ENCODE measurements at places on chromosomes 16 and 17.

GRCh38 chr17:74678541-74678940 lies 34.2 kb downstream of the CD300LF start:
- peak; percentile 21 for DNase-seq

GRCh38 chr16:86391486-86391885 lies 118.8 kb upstream of the FOXF1 start:
- DNase-seq = no peak

DNA sequence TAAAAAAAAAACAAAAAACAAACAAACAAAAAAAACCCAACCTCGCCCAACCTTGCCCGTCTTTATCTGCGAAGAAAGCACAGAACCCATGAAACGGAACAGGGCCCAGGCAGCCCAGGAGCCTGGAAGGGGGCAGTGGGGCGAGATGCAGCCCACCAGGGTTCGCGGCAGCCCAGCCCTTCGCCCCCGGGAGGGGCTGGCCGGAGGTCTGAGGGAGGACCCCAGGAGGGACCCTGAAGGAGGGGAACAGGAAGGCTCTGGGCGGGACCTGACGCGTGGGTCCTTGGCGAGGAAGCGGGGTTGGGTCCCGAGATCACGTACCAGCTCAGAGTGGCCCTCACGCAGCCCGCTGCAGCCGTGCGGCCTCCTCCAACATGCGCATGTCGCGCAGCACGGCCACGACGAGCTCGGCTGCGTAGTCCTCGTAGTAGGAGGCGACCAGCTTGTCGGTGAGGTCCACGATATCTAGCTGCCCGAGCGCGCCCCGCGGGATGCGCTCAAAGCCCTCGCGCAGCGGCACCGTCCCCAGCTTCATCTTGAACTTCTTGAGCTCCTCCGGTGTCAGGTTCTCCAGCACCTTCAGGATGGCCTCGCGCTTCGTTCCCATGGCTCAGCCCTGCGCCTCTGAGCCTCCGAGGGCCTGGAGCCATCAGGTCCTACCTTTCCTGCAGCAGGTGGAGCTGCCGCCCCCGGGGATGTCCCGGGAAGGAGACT lies at the start of gene PYDC1:
Gene PYDC1 (minus strand): TSS at position 714 of the 714 bp plus-strand sequence. CDS start 107 bp downstream, at position 607.
- DNase-seq = peak; percentile 7

DNA sequence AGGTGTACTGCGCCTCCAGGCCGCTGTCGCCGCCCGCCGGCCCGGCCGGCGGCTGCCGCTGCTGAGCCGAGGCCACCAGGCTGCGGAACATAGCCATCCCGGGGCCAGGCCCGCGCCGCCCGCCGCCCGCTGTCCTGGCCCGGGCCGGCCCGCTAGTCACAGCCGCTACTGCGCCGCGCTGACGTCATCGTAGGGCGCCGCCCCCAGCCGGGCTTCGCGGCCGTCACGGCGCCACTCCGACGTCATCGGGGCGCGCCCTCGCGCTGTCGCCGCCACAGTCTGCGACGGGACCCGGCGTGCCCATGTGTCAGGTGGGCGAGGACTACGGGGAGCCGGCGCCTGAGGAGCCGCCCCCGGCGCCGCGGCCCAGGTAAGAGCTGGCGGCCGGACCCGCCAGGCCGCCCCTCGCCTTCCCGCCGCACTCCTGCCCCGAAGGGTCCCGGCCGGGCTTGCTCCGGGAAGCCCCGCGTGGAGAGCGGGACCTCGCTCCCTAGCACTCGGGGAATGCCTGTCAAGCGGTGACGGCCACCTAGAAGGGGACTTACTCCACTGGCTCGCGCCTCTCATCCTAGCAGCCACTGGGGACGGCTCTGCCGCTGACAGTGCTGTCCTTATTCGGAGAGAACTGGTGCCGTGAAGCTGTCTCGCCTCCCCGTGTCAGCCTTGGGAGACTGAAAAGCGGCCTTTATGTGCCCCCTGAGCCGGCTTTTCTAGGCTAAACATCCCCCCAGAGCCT lies at the start of the genes CTU2 and RNF166:
Gene CTU2 (plus strand): TSS at position 275 of the 736 bp plus-strand sequence. CDS start 28 bp downstream, at position 303.
Gene RNF166 (minus strand): TSS at position 180 of the 736 bp plus-strand sequence. CDS start 83 bp downstream, at position 97.
- peak; percentile 91 for DNase-seq

DNA sequence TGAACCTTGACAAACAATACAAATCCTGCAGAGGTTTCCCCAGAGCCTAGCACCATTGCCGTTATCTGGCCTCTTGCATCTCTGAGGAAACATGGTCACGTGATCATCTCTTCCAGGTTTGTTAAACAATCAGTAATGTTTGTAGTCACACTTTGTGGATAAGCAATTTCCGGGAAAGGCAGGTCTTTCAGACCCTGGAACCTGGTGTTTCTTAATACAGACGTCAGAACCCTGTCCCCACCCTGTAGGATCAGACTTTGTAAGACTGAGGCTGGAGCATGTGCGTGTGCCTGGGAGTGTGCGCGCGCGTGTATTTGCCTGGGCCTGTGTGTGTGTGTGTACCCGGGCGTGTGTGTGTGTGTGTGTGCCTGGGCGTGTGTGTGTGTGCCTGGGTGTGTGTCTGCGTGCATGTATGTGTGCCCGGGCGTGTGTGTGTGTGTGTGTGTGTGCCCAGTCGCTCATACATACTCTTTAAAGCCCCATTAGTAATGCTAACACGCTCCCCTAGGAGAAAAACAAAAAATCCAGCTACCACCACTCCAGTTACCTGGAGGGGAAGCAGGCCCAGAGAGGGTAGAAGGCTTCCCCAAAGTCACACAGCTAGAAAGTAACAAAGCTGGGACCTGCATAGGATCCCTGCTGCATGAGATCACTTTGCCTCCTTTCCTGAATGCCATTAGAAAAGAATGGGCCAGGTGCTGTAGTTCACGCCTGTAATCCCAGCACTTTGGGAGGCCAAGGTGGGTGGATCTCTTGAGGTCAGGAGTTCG lies 5.3 kb downstream of the CTNS start:
- DNase-seq = no peak

DNA sequence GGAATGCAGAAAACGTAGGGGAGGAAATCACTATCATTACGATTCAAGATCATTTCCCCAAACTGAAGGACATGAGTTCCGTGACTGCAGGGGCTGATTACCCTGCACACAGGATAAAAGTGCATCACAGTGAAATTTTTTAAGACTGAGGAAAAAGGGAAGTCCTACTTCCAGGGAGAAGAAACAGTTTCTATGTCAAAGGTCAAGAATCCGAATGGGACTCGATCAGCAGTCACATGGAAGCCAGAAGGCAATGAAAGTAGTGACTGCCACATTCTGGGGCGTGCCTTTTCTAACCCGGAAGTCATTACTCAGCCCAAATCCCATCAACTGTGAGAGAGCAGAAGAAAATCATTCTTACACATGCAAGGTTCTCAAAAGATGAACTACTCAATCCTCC lies 12.1 kb downstream of the ZZEF1 start:
- DNase-seq = no peak

- DNase-seq = no peak
Measured at GRCh38 chr16:10067835-10068234, 114.4 kb downstream of the GRIN2A start.

DNA sequence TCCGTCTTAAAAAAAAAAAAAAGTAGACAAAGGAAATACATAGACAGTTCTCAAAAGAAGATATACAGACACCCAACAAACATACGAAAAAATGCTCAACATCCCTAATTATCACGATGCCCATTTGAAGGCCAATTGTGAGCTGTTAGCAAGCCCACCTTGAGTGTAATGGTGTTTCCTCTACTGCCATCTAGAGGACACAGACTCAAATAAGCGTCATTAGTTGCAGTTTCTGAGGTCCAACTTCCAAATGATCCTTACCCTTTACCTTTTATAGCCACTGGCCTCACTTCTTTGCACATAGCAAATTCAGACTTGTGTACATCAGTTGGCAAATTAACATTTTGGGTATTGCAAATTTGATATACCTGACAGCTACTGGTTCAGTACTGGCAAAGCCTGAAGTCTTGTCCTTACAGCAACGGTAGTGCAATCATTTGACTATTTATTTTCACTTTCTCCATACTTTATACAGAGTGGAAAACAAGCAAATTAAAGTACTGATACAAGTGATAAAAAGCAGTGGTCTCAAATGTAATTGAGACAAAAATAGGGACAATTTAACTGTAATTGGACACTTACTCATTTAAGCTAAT lies 536.3 kb upstream of the EEF2KMT start:
- no peak for DNase-seq

- DNase-seq = no peak
Measured at GRCh38 chr17:75913537-75914210, 9.0 kb upstream of the MRPL38 start.

DNA sequence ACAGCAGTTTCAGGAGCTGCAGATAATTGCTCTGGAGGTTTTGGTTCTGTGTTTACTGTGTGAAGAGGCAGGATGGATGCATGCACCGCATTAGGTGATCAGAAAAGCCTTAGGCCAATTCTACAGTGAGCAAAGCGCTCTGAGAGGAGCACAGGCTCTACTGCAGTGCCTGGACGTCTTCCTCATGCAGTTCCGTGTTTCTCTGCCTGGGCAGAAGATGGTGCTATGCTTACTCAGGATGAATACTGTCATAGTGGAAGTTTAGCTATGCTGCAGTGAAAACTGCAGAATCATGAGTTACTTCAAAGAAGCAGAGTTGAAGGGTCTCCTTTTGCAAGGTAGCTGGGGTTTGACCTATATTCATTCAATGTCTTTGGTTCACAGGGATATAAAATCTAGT lies 1012.4 kb downstream of the KCNJ18 start:
- no peak for DNase-seq

DNA sequence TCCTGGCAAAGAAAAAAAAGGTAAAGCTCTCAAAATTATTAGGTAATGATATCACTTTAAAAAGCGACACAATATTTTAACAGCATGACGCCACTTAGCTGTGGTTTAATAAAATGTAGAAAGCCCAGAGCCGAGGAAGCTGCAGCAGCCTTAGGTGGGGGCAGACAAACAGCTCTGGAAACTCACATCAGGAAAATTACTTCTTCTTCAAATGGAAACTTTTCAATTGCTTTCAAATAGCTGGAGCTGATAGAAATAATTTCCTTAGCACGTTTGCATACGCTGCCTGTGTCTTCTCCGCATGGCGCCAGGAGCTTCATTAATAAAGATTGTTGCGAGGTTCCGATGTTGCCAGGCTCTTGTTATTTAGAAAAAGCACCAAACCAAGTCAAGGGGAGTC lies 835.3 kb upstream of the EEF2KMT start:
- no peak for DNase-seq

DNA sequence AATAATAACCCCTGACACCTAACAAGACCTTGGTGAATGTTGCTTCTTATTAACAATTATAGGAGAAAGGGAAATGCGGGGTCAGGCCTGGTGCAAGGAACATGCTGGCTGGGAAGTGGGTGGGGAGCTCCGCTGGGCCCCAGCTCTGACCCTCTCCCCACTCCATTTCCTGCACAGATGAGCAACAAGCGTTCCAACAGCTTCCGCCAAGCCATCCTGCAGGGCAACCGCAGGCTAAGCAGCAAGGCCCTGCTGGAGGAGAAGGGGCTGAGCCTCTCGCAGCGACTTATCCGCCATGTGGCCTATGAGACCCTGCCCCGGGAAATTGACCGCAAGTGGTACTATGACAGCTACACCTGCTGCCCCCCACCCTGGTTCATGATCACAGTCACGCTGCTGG lies 23.0 kb downstream of the RHBDL3 start:
- DNase-seq = no peak

DNA sequence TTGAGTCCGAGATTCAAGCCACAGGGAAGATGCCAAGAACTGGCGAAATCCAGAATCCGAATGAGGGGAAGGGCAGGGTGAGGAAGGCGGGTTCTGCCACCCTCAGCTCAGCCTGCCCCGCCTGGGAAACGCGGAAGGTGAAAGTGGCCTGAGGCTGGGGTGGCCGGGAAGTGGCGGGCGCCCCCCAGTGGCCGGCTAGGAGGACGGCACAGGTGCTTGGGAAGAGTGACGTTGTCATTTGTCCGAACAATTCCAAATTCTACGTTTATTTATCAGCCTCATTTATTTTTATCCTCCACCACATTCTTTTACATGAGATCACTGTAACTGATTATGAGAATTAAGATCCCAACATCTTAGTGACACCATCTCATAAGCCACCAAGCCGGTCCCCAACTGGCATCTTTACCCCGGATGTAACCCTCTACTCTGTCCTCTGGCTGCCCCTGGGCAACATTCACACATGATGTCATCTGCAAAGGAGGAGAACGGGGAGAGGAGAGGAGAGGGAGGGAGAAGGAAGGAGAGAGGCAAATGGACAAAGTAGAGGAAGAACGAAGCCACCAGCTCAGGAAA lies 21.3 kb downstream of the SRCIN1 start:
- peak; percentile 63 for DNase-seq

DNA sequence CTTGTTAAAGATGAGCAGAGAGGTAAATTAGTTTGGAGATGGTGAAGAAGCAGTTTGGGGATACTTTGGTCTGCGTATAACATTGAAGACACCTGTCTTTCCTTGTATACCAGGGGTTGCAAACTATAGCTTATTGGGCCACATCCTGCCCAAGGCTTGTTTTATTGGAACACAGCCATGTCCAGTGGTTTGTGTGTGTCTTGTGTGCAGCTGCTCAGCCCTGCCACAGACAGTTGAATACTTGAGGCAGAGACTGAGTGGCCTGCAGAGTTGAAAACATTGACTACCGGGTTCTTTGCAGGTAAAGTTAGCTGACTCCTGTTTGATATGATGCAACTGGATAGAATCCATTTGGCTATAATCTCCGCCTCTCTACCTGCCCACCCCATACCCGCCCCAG lies 224.4 kb downstream of the PRKCA start:
- no peak for DNase-seq

GRCh38 chr16:52408191-52408845 lies 138.6 kb downstream of the TOX3 start:
- DNase-seq = no peak

- no peak for DNase-seq
Measured at GRCh38 chr17:45975640-45976295, 23.3 kb upstream of the STH start.

- DNase-seq = no peak
Measured at GRCh38 chr16:66703406-66704215, 7.1 kb upstream of the CMTM4 start.

DNA sequence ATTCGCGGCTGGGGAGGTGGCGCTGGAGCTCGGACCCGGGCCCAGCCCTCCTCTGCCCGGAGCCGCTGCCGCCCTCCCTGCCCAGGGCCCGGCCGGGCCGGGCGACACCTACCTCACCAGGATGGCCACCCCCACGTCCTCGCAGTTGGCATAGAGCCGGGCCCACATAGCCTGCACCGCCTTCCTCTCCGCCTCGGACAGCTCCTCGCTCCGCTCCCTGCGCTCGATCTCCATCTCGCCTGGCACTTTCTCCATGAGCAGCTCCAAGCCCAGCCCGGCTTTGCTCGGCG lies 276 bp downstream of the CYGB start:
- DNase-seq = no peak

GRCh38 chr17:40517286-40517662 lies 15.9 kb upstream of the TNS4 start:
- DNase-seq = no peak

DNA sequence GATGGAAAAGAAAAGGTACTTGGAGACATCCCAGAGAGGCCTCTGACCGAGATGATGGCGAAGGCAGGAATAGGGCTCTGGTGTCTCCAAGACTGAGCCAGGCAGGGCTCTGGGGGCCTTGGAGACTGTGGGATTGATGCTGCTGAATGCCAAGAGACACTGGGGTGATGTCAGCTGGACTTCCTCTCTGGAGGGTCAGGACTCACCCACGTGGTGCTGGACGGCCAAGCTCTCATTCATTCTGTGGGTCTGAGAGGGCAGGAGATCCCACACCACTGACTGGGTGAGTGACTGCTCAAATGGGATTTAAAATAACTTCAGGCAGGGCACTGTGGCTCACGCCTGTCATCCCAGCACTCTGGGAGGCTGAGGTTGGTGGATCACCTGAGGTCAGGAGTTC lies 64.8 kb downstream of the NT5M start:
- no peak for DNase-seq
